ENCODE measurements at places on chromosomes 2 and 18.
A peak's percentile ranks its signal among the peaks of the same experiment; 100 is the strongest.

DNA sequence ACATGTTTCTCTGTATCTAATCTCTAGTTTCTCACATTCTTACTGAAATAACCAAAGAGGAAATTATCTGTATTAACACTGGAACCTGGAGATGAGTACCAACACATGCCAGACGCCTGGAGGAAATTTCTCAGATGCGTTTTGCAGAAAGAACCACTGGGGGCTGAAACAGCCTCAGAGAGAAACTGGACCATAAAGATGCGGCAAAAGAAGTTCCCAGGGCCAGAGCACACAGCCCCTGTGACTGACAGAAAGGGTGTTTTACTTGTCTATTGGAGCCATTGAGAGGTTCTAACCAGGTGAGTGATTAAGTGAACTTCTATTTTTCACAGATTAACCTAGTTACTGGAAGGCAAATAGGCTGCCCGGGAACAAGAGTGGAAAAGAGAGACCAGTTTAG is 103.9 kb downstream of the EVA1A start:
- DNase-seq, result no peak

GRCh38 chr2:99031481-99031880 is 95.5 kb upstream of the CRACDL start:
- DNase-seq, result no peak

- no peak for DNase-seq
These were observed 269.2 kb downstream of the XIRP2 start for GRCh38 chr2:167157523-167157922.

- no peak for DNase-seq
These were observed 193.5 kb downstream of the ZFP36L2 start for GRCh38 chr2:43033016-43033270.

- DNase-seq, result no peak
These were observed 86.2 kb upstream of the THOC1 start for GRCh38 chr18:354003-354402.

- no peak for DNase-seq
These were observed 74.0 kb upstream of the DSG1 start for GRCh38 chr18:31243740-31244512.

- no peak for DNase-seq
These were observed 283.5 kb downstream of the PID1 start for GRCh38 chr2:228987441-228988155.

GRCh38 chr2:200159829-200160781 is 146.4 kb upstream of the SPATS2L start:
- no peak for DNase-seq

- DNase-seq, result no peak
These were observed 101.1 kb downstream of the SH3YL1 start for GRCh38 chr2:162473-163382.

DNA sequence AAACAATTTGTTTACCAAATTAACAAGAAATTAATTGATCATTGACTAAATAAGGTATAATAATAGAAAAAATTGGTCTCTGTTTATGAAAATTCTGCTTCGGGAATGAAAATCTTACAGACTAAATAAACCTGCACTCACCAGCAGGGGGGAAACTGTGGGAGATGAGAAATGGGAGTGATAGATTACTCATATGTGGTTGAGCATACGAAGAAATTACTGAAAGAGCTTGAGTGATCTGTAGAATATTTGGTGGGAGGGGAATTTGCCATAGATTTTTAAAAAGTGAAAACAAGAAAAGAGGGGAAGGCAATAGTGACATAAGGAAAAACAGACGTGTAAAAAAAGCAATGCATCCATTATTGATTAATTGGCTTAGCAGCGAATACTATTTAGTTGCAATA is 2.2 kb downstream of the HMSD start:
- DNase-seq, result no peak

GRCh38 chr2:22890132-22890531 is 494.8 kb upstream of the KLHL29 start:
- no peak for DNase-seq

- DNase-seq, result no peak
These were observed 101.5 kb downstream of the LDLRAD4 start for GRCh38 chr18:13320096-13320495.

GRCh38 chr2:172415865-172416183 is 11.6 kb upstream of the ITGA6 start:
- DNase-seq, result no peak

- DNase-seq, result no peak
These were observed 71.0 kb downstream of the HS1BP3 start for GRCh38 chr2:20579866-20580265.

DNA sequence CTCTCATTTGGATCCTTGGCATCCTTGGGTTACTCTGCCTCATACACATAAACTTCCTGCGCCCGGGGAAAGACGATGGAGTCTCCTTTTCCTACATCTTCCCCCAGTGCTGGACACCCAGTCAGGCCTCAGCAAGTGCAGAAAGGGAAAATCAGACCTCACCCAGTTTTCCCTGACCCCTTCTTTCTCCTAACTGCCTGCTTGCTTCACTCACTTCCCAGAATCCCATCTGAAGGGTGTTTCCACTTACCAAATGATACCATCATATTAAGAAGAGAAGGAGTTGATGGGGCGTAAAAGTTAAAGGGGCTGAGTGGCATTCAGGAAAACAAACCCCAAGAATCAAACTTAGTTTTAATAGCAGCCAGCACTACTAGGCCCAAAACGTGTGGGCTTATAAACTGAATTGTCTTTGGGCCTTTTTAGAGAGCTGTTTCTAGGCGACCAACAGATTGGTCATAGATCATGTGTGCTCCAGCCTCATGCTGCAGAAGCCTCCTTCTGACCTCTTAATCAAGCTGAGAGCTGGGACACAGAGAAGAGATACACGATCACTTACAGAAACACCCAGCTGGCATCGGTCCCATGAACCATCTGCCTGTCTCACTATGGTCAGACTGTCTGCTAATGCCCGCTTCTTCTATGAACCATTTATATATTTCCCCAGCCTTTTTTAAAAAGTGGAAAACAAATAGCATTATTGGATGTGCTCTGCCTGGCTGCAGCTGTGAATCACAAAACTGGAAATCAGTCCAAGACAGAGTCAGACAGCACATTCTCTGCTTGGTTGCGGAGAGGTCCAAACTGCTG is 165.7 kb upstream of the SLC14A2 start:
- DNase-seq, result peak; percentile 4

DNA sequence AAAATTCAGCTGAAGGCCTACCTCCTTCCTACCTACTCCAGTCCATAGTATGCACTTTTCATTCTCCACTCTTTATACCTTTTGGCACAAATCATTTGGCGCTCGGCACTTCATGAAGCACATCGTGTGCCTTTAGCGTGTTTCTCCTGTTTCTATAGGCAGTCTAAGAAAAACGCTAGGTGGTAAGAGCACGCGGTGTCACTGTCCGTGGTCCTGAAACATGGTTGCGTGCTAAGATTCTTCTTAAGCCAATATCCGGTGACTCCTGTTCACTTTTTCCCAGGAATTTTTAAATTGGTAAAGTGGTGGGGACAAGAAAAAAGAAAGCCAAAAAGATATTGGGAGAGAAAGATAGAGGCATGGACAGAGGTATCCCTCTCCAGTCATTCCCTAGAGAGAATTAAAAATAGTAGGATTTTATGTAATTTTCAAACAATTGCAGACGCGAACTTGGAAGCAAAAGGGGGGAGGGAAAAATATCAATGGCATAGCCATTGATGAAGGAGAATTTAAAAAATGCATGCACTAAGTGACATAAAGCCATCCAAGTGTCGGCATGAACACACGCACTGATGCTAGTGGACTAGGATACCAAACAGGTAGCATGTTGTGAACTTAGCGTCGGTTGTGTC is 1.4 kb upstream of the CTNNA2 start:
- no peak for DNase-seq

DNA sequence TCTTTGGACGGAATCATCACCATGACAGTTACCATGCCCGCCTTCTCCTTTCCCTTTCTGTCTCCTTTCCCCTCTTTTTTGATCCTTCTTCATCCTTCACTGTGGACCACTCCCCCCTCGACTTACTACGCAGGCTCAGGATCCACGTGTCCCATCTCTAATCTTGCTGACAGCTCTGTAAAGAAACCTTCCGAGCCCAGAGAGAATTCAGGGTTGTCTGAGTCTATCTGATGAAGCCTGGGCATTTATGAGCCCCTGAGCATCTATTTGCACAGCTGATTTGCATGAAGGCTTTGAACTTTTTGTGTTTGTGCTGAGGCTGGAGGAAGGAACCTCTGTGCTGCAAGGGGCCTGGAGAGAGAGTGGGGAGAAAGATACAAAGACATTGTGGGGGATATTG is 50.7 kb downstream of the CIB4 start:
- DNase-seq, result no peak

DNA sequence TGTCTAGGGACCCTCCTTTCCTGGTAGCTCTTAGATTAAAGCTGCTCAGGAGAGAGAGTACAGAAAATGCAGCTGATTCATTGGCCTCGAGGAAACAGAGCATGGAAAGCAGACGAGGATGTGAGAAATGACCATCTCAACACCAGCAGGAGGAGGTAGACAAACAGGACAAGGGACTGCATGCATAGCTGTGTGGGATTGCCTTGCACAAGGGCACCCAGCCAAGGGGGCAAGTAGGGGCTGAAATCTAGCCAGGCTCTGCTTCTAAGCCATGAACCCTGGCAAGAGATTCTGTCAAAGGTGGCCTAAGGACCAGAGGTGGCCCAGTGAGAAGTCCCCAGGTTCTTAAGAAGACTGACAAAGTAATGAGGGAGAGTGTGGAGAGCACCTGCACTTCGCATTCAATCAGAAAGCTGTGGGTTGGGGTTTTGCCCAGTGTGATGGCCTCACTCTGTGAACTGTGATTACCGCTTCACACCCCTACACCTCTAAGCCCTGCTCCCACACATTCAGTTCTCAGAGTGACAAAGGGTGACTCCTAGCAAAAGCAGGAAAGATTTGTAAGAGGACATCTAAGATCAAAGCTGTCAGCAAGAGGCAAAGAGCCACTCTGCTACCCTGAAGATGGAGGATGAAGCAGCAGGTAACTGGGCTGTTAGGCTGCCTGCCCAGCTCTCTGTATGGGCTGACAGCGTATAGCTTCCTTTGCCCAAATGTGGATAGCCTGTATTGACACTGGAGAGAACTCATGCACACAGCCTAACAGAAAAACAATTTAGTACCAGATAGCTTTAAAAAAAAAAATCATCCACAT is 151.3 kb upstream of the PELI1 start:
- DNase-seq, result no peak

- DNase-seq, result no peak
These were observed 499.7 kb downstream of the BCL11A start for GRCh38 chr2:60053791-60054190.

DNA sequence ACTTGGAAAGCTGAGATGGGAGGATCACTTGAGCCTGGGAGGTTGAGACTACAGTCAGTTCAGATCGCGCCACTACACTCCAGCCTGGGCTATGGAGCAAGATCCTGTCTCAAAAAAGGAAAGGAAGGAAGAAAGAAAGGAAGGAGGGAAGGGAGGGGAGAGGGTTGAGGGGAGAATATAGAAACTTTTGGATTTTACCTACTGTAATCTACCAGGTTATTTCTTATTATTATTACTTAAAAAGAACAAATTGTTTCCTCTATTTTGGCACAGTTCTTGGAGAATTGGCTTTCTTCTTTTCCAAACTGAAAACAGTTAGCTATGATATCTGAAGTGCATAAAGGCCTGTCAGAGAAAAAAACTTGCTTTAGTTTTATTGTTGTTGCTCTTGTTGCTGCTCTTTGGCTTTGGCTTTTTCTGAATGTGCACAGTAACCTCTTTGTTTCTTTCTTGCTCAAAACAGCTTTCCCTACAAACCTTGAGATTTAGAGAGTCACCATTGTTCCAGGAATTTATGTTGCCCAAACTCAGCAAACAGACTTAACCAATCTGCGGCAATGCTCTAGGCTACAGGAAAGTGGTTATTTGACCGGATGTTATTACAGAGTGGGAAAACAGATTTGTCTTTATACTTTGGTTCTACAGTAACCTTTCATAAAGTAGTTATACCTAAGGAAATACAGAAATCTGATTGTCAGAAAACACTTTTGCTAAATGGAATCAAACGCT is 214.9 kb downstream of the XIRP2 start:
- DNase-seq, result no peak

DNA sequence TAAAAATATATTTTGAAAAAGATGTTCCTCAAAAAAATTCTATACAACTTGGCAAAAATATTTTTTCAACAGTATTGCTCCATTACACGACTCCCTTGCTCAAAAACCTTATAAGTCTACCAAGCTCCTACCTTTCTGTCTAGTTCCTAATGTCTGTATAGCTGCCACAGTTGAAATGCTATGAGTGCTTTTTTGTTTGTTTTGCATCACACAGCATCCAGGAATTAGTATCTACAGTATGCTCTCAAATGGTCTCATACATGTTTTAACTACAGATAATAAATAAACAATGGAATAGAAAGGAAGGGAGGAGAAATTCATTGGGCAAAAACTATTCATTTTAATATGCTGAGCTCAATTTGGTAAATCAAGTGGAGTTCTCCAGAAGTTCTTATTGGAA is 17.3 kb downstream of the ACADL start:
- no peak for DNase-seq

- peak; percentile 55 for DNase-seq
These were observed 45.6 kb downstream of the RAMP1 start for GRCh38 chr2:237904831-237905599.

DNA sequence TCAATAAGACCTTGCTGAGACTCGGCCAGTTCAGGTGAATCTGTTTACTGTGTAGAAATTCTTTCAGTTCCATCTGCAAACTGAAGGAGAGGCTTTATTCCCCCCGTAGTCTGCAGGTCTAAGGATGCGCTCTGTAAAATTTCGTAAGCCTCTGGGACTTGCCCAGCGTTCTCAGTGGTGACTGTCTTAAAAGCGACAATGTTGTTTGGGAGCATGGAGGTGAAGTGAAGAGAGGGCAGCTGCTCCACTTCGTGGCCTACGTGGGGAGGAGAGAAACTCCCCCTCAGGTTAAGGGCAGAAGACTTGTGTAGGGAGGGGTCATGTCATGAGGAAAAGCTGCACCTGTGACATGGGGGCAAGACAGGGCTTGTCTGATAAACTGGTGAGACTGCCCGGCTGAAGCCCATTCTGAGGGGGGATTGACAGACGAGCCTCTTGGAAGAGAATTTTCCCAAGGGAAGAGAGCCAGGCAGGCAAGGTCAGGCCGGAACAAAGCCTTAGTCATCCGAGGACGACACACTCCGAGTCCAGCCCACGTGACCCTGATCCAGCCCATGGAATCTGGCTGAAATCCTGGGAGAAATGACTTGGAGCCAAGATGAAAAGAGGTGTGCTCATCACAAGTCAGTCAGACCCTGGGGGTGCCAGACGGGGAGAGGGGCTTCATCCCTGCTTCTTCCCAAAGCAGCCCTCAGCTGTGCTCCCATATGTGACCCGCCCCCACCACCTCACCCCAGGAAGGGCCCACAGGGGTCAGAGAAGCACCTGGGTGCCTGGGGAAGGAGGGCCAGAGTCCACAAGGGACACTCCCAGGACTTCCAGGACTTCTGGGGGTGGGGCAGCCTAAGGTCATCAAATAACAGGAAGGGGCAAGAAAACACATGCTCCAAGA is 88.5 kb upstream of the SH3BP4 start:
- no peak for DNase-seq

DNA sequence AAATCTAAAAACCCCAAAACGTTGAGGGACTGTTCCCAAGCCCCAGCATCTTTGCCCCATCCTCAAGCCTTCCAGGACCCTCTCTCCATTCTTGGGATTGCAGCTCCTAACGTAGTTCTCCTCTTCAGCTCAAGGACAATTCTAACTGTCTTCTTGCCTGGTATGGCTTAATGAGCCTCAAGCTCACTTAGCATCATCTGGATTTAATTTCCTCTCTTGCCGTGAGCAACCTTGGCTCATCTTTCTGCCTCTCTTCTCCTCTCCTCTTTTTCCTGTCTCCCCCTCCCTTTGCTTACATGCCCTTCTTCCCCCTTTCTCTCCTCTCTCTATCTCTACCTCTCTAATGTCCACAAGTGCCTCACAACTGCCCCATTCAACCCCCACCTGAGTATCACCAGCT is 44.2 kb downstream of the TACR1 start:
- DNase-seq, result peak; percentile 39

Measured in AG09309 (cell line).